Hypothalamus (tissue), 51 donors: ENCODE measurements at places on chromosomes 2 and 18.

GRCh38 chr2:80246534-80246933 is 58.0 kb downstream of the LRRTM1 start:
- DNase-seq: no peak

GRCh38 chr2:12543076-12543977 is 173.4 kb upstream of the TRIB2 start:
- DNase-seq: no peak

- no peak for DNase-seq
Measured at GRCh38 chr2:96987301-96987909, 1.0 kb upstream of the FAM178B start.

GRCh38 chr2:100981011-100981410 is 21.1 kb upstream of the RPL31 start:
- DNase-seq: no peak

DNA sequence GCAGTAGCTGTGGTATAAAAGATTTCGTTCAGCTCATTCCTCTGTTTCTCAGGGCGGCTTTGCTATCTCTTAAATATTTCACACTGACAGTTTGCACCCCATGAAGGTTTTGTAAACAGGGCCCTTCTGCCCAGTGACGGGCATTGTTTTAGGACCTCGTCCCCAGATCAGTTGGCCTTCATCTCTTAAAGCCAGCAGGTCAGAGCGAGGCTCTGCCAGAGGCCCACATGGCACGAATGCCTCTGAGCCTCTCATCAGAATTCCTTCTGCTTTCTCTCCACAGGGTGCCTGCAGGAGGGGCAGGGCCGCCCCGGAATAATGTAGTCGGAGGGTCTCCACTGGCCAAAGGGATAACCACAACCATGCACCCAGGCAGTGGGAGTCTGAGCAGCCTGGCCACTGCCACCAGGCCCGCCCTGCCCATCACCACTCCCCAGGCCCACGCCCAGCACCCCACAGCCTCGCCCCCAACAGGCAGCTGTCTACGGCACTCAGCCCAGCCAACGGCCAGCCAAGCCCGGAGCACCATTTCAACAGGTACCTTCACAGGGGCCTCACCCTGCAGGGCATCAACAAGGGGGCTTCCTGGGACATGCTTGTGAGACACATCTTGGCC is 177.0 kb downstream of the SEPTIN10 start:
- no peak for DNase-seq

DNA sequence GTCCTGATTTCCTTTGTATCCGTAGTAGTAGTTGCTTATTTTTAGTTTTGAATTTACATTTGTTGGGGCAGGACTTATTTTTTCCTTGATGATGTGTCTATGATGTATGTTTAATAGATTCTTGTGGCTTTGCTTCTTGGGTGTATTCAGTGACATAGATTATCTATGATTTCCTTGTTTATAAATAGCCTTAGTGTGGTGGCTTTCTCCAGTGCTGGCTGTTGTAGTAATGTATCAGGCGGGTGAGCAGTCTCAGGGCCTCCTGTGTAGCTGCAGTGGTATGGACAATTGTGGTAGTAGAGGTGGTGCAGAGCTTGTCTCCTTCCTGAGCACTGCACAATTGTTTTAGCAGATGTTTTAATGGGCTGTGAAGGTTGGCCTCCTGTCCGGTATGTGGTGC is 60.5 kb downstream of the SMCHD1 start:
- no peak for DNase-seq

DNA sequence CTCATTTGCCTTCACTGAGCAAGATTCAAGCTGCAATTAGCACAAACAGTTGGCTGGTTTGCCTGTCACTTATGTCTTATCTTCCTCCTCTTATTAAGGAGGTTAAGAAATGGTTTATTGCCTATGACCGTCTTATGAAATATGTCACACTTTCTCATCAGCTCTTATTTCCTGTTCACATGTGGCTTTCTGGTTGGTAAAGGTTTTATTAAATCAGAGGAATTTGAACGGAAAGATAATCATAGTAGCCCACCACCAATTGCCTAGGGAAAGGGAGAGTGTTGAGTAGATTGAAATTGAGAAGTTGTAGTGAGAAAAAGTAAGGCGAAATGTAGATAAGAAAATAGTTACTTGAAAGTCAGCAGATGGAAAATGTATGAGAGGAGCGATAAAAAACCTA is 4.2 kb upstream of the IL1R1 start:
- no peak for DNase-seq

DNA sequence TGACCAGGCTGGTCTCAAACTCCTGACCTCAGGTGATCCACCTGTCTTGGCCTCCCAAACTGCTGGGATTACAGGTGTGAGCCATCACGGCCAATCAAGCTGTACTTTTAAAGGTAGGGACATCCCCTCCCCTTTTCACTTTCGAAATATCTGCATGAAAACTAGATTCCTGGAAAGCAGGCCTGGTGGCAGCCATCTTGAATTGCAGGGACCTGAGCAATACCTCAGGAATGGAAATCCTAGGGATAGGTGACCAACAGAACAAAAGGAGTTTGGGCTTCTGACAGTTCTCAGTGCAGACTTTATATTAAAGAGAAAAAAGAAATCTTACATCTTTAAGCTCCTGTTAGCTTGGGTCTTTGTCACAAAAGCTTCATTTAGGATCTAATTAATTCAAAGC is 62.6 kb downstream of the KLF7 start:
- no peak for DNase-seq

DNA sequence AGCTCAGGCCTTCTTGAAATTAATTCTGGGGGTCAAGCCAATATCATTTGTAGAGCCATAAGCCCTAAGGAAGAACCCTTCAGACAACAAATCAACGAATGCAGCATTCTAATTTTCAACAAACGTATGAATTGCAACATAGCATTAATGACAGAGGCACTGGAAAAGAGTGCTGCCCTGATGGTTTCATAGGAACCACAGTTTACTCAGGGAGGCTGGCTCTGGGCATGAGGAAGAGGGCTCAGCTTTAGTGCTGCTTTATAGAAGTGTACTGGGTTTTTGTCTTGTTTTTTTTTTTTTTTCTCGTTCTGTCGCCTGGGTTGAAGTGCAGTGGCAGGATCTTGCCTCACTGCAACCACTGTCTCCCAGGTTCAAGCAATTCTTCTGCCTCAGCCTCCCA is 36.1 kb upstream of the CAB39 start:
- DNase-seq: no peak

DNA sequence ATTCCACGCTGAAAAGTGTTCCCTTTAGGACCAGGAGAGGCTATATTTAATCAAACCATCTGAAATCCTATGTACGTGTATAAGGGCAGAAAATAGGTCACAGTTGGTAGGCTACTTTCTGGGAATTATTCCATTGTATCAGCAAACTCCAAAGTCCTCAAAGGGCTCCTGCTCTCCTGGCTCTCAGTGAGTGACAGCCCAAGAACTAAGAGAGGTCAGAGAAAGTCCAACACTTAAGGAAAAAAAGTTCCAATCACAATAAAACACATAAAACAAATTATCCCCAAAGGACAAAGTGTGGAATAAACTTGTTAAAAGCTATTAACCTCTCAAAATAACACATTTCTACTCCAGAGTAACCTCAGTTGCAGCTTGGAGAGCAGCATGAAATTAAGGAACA is 183.3 kb downstream of the SLC8A1 start:
- DNase-seq: no peak

DNA sequence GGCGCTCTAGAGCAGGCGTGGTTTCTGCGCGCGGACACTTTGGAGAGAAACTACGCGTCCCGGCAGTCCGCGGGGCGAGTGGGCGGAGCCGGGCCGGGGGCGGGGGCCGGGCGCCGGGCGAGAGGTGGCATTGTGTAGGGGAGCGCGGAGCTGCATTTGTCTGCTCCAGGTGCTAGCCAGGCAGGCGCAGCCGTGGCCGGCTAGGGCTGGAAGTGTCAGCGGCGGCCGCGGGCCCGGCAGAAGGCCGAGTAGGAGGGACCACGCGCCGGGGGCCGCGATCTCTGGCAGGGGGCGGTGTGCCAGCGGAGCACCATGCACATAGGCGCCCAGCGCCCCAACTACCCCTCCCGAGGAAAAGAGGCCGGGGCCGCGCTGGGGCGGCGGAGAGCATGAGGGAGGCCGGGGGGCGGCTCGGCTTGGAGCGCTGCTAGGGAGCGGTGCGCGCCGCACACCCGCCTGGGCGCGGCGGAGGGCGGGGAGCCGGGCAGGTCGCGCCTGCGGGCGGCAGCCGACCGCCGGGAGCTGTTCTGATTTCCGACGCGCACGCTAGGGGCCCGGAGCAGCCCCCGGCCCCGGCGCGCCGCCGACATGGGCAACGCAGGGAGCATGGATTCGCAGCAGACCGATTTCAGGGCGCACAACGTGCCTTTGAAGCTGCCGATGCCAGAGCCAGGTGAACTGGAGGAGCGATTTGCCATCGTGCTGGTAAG is at the start of gene FMNL2:
Gene FMNL2 (plus strand): TSS at position 159 of the 710 bp plus-strand sequence.
- DNase-seq: peak; percentile 83

DNA sequence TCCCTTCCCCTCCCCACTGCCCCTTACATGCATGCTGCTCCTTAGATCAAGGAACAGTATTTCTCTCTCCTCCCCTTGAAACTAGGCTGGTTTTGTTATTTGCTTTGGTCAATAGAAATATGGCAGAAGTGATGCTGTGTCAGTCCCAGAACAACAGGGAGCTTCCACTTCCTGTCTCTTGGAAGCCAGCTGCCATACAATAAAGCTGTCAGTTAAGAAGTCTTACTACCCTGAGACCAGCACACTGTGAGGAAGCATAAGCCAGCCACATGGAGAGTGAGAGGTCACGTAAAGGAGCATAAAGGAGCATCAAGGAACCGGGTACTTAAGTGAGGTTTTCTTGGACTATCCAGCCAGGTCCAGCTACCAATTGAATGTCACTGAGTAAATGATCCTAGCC is 126.6 kb downstream of the NOL4 start:
- DNase-seq: no peak

GRCh38 chr18:10164271-10165071 is 250.7 kb downstream of the VAPA start:
- no peak for DNase-seq

DNA sequence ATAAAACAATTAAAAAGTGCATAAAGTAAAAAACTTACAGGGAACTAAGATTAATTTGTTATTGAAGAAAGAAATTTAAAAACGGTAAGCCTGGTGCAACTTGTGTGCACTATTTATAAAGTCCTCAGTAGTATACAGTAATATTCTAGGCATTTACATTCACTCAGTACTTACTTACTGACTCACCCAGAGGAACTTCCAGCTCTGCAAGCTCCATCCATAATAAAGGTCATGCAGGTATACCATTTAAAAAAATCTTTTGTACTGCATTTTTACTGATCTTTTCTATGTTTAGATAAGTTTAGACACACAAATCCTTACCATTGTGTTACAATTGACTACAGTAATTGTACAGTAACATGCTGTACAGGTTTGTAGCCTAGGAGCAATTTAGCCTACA is 51.5 kb upstream of the NXPH2 start:
- DNase-seq: no peak

- DNase-seq: no peak
Measured at GRCh38 chr18:34003687-34004086, 221.0 kb downstream of the NOL4 start.

DNA sequence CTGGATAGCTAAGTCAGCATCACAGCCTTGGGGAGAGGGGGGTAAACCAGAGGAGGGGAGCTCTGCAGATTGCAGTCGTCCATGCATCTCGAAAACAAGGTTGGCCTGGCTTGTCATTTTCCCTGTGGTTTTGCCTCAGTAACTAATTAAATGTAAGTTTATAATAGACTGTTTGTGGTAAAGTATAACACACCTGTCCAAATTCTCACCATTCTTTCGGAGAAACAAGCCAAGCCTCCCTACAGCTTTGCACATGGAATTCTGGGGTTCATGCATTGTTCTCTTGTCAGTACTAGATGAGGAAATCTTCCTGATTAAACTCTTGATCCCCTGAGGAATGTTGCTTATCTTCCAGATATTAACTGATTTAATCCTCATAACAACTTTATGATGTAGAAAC is 1065.2 kb upstream of the FAM98A start:
- DNase-seq: no peak

DNA sequence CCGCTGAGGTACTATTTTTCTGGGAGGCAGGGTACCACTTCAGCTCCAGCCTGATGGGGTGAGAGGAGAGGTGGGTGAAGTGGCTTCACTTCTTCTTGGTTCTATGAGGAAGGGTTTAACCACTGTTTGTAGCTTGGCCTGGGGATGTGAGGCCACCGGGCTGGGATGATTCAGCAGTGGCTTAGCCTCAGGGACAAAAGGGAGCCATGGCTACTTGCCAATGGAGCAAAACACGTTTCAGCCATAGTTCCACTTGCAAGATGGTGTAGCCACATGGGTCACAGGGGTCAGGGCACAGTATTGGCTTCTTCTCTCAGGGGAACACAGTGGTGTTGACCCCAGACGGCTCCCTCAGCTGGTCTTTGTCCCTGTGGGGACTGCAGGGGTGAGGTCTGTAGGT is 14.9 kb downstream of the ZDBF2 start:
- DNase-seq: no peak

GRCh38 chr2:54924121-54924520 is 126.1 kb downstream of the RTN4 start:
- DNase-seq: no peak

DNA sequence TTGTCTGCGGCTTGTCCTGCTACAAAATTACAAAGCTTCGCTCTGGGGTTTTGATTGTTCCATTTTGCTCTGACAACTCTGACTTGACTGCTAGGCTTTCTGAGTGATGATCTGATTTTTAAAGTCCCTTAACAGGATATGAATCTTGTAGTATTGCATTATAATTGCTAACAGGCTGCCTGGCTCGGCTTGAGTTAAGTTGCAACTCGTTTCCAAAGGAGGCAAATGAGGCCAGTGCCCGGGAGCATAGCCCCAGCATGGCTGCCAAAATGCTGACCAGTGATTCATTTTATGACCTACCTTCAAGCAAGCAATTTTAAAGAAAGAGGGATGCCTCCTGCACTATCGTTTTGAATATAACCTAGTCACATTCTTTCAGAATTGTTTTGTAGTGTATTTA is 135.4 kb downstream of the COL6A3 start:
- no peak for DNase-seq

DNA sequence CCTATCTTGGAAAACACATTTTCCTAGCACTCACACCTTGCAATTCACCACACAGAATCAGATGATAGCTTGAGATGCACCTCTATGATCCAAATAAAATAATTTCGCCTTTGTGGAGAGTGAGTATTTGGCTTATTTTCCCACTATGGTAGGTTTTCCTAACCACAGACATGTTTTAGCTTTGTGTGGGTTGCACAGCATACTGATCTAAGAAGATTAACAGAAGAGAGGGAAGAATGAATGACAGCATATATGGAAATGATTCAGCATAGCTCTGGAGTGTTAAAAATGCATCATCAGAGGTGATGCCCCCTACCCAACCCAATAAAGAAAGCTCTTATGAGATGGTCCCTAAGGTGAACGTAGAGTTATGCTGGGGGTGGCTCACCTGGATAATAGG is 72.5 kb downstream of the GCA start:
- no peak for DNase-seq

DNA sequence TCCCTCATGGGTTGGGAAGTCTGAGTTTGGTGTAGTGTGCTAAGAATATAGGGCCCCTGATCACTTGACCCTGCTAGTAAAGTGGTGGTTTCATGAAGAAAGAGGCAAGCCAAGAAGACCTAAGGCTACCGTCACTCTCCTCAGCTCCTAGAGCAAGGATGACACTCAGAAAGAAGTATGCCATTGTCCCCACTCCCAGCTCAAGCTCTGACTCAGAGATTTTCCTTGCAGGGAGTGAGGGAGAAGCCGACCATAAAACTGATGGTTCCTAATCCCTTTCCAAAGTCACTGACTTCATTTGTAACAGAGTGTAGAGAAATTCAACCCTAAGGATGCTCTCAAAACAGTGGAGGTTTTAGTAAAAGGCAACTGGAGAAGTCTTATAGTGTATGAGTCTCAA is 80.9 kb downstream of the ICA1L start:
- no peak for DNase-seq

GRCh38 chr2:99727199-99727598 is 237.4 kb upstream of the REV1 start:
- DNase-seq: no peak

- DNase-seq: no peak
Measured at GRCh38 chr18:59419386-59419785, 60.3 kb upstream of the LMAN1 start.
